ENCODE measurements at places on chromosomes 2 and 18. TPM values are rescaled to one million over a fixed set of nuclear protein-coding genes. Genes with fewer than 3 reads are reported as not detected.

DYNAP gene
- total RNA-seq: not detected

GRHL1 gene
- total RNA-seq: 0.30 TPM

DTNB gene
- 15.1 TPM for total RNA-seq

RANBP2 gene
- 33.7 TPM for total RNA-seq

MRPS9 gene
- 36.0 TPM for total RNA-seq

Data from A375 (cell line).